ENCODE measurements at places on chromosomes 5 and 9.

DNA sequence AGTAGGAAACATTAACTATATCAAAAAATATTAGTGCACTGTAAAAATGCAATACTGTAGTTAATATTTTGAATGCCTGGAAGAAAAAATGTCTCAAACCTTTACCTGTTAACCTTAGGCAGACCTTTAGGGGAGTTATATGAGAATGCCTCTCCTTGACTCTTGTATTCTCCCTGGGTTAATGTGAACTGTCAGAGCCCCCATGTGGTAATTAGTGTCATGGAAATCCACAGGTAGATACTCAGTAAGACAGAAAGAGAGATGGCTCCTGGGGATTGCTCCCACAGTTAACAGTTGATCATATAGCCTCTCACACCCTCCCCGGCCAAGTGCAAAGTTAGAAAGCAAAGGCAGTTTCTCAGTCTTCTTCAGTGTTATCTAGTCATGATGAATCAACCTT lies 742.8 kb downstream of the NR2F1-AS1 start:
- DNase-seq, result no peak

- DNase-seq, result no peak
Observed at GRCh38 chr9:75185585-75186170, 97.4 kb downstream of the OSTF1 start.

DNA sequence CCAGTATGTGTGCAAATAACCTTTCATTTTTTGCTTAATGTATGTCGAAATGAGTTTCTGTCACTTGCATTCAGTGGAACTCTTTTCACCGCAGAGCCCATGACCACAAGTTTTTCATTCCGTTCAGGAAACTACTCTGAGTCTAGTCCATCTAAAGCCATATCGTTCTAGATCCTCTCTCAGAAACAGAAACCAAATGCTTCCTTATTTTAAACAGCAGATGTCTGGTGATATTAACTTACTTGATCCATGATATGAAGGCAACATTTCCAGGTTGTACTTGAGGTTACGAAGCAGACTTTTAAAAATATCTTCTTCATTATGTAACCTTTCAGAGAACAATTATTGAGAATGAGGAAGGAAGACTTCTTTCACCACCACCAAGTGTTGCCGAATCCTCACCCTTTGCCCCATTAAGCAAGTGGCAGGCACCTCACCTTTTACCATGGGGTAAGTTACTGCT lies 72.4 kb upstream of the GNAQ start:
- no peak for DNase-seq

GRCh38 chr9:113179839-113180238 lies 29.0 kb downstream of the SLC31A2 start:
- DNase-seq, result no peak

- no peak for DNase-seq
Observed at GRCh38 chr9:111744363-111744762, 50.4 kb downstream of the SHOC1 start.

DNA sequence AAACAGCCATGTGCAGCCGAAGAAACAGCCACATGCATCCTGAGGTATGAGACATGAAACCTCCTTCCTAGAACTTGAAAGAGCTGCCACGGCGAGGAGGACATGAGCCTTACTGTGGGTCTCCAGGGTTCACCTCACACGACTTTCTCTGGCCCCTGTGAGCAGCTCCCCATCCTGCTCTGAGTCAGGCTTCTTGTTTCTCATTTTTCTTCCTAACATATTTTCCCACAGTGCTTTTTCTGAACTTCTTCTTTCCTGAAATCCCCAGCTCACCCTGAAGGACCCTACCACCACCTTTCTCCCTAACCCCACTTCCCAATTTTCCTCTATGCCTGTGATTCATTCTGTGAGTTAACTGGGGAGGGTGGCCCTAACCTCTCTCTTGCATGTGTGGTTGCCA lies 33.7 kb upstream of the ADRB2 start:
- no peak for DNase-seq

GRCh38 chr5:33120671-33121070 lies 320.1 kb upstream of the TARS1 start:
- DNase-seq, result no peak

DNA sequence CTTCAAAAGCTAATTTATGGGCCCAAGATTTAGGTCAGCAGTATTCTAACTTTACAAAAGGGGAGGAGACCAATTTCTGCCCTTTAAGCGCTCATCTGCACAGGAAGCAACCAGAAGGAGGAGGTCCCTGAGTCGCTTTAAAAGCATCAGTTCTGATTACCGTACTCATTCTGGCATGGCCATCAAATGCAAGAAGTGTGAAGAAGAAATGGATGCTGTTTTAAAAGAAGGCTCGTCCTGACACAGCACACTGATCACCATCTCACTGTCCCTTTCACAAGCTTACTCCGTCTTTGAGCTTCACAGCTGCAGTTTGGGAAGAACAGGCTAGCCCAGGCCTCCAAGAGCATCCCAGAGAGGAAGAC lies 17.5 kb downstream of the ZNF608 start:
- DNase-seq, result no peak

DNA sequence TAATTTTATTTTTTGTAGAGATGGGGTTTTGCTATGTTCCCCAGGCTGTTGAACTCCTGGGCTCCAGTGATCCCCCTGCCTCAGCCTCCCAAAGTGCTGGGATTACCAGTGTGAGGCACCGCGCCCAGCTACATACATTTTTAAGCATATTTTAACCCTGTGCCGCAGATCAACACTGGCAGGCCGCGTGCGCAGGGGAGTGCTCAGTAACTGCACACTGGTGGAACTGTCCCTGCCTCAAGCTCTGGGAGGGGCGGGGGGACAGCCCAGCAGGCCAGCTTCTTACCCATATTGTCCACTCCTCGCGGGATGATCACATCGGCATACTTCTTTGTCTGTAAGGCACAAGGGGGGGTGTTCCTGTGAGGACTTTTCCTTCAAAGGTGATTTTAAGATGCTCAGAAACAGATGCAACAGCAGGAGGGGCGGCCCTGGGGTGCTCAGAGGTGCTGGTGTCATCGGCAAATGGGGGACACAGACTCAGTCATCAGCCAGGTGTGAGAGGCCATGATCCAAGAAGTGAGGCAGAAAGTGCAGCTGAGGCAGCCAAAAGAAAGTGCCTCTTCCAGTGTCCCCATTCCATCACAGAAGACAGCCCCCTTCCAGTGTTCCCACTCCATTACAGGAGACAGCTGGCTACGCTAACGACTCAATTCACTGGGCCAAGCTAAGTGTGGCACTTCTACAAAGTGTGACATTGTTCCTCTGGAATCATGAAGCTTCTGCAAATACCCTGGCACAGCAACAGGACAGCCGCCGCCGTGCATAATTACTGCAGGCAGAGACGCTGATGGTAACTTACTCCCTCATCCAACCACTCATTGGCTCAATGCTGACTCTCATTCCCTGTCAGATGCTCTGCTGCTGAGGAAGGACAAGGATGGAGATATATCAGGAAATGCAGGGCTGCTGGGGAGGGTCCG lies 5.2 kb downstream of the UCK1 start:
- no peak for DNase-seq

DNA sequence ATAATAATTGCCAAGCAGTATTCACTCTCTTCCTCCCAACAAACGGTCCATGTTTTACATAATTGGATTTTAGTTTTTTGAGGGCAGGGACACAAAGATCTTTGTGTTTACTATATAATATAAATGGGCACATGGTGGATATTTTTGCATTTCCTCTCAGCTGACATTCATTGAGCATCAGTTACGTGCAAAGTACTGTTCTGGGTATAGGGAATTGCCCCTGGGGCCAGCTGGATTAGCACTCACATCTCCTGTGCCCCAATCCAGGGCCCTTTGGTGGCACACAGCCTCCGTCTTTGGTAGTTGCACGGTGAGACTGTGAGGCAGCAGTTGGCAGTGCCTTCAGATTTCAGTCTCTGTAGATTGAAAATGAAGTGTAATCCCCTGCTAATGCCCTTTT lies 1.6 kb downstream of the TDRD7 start:
- DNase-seq, result no peak

DNA sequence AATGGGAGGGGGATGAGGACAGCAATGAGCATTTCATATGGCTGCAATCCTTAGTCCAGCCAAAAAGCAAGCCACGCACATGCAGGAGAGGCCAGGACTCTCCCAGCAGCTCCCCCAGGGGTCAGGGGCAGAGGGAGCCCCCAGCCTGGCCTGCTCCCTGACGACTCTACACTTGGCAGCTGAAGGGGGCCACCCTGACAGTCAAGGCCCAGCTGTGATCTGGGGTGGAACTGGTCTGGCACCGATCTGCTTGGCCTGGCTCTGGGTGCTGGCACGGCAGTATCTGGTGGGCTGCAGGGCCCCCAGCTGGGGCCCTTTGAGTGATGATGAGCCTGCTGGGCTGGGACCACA lies 118.1 kb downstream of the ADAMTS2 start:
- DNase-seq, result no peak

DNA sequence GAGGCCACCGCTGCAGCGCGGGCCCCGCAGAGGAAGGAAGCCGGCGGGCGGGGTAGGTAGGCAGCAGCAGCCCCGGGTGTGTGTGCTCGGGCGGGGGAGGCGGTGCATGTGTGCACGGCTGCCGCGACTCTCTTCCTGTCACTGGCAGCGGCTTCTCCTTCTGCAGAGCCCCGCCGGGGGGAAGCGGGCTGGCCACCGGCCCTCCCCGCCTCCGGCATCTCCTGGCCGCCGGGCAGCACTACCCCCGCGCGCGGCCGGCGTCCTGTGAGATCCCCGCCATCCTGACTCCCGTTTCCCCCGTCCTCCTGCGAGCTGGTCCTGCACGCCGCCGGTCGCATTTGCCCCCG lies 315 bp downstream of the PIK3R1 start:
- peak; percentile 77 for DNase-seq

- DNase-seq, result no peak
Observed at GRCh38 chr9:31597977-31598376, 786.5 kb upstream of the ACO1 start.

DNA sequence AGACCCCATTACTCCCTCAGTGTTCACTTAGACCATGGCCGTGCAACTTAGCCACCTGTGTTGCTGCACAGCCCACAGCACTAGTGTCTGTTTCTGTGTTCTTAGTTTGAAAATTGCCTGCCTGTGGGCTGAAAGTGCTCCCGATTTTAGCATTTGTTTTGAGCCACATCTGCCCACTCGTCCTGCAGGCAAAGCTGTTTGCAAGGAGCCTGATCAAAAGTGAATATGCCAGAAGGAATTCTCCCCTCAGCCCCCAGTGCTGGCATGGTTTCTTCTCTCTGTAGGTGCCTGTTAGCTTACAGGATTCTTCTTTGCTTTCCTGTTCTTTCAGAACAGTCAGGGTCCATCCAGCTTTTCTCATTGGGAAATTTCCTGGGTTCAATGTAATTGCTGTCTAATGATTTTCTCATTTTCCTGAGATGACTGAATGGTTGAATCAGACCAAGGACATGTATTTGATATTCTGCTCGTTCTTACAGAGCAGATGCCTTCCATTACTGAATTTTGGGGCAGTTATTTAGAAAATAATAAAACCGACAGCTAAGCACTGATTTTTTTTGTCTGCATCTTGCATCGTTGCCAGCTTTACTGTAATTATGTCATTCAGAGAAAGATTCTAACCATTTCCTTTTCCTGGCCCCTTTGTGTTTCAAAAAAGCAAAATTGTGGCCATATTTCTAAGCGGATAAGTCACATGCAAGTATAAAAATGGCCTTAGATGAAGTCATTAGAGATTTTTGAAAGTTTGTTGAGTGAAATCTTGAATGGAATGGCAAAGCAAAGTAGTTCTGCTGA lies 111.1 kb upstream of the CKMT2 start:
- no peak for DNase-seq

DNA sequence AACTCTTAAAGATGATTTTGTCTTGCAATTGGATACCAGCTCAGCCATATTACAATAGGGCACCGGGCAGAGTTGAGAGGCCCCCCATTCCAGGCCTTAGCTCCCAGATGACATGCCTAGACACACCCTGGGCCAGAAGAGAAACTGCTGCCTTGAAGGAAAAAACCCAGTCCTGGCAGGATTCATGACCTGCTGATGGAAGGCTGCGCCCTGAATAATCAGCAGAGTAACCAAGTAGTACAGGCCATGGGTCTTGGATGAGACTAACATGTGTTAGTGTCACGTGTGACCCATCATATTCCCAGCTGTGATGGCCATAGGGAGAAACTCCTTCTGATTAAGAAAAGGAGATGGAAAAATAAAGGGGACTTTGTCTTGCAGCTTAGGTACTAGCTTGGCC lies 39.0 kb upstream of the DEPDC1B start:
- no peak for DNase-seq

DNA sequence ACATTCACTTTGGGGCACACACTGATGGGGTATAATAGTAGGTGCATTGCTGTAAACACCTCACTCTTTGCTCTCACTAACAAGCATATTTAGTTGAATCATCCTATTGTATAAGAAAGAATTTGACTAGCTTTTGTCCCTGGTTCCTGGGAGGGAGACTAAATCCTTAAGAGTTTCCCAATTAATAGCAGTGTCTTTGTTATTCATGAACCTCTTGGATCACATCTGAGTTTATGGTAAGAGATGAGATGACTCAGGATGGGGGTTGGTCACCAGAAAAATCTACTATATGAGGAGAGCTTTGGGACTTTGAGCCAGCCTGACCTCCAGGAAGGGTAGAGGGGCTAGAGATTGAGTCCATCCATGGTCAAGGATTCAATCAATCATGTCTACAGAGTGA lies 56.8 kb downstream of the PUM3 start:
- DNase-seq, result no peak
